Cortex of kidney (tissue), 1 donor: ENCODE measurements at places on chromosomes 2 and 18.

DNA sequence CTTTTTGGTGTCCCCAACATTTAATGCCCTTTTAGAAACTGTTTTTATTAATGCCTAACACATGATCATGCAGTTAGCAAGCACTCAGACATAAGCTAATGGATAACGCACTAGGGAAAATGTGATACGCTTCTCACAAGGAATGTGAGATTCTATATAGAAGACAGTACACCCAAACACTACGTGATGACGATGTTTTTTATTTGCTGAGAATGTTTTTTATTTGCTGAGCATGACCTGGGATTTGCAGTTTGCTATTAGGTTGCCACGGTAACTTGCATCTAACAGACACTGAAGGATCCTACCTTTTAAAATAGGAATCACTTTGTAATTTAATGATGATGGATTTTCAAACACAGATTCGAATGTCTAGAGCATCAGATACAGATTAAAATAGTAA lies 4.9 kb downstream of the SMC6 start:
- no peak for DNase-seq

GRCh38 chr2:239456940-239457339 lies 56.1 kb upstream of the HDAC4 start:
- no peak for DNase-seq

- DNase-seq = no peak
These were observed 470.0 kb downstream of the PIK3C3 start for GRCh38 chr18:42425025-42425424.

DNA sequence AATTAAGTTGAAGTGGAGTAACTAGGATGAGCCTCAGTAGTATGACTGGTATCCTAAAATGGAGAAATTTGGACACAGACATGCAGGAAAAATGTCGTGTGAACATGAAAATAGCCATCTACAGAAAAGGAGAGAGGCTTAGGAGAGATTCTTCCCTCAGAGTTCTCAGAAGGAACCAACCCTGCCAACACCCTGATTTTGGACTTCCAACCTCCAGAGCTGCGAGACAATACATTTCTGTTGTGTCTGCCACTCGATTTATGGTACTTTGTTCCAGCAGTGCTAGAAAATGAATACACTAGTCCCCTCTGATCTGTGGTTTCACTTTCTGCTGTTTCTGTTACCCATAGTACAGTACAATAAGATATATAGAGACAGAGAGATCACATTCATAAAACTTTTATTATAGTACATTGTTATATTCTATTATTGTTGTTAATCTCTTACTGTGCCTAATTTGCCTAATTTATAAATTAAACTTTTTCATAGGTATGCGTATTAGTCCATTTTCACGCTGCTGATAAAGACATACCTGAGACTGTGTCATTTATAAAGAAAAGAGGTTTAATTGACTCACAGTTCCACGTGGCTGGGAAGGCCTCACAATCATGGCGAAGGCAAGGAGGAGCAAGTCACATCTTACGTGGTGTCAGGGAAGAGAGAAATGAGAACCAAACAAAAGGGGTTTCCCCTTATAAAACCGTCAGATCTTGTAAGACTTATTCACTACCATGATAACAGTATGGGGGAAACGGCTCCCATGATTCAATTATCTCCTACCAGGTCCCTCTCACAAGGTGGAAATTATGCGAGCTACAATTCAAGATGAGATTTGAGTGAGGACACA lies 41.3 kb downstream of the PLEKHA3 start:
- no peak for DNase-seq
